ENCODE measurements at places on chromosomes 13 and 19.

DNA sequence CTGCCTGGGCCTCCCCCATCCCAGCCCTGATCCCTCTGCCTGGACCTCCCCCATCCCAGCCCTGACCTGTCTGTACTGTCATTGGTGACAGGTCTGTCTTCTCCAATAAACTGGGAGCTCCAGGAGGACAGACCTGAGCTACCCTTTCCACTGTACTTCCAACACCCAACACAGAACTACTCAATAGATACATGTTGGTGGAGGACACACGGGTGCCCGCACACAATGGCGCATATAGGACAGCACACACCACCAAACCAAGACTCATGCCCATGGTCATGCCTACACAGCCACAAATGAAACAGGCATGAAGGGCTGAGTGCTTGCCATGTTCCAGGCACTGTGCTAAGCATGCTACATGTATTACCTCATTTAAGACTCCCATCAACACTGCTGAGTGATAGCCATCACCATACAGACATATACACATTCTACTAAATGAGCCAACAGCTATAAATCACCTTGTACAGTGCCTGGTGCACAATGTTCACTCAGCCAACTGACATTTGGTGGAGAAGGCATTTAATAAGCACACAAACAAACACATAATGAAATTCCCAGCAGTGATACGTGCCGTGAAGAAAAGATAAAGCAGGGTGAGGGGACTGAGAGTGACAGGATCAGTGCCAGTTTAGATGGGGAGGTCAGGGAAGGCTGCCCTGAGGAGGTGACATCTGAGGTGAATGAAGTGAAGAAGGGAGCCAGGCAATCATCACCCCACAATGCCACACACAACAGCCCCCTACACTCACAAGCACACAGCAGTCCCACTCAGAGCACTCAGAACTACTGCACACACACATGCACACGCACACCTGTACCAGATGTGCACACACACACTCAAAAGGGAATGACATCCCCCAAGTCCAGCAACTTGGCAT lies 857 bp downstream of the POU2F2 start:
- no peak for DNase-seq

DNA sequence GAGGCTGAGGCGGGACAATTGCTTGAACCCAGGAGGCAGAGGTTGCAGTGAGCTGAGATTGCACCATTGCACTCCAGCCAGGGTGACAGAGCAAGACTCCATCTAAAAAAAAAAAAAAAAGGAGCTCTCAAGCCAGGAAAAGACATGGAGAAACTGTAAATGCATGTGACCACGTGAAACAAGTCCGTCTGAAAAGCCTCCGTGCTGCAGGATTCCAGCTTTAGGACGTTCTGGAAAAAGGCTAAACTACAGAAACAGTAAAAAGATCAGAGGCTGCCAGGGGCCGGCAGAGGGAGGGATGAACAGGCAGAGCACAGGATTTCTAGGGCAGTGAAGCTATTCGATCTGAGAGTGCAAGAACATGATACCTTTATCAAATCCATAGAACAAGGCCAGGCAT lies 40.7 kb upstream of the NDUFS7 start:
- DNase-seq: no peak

- DNase-seq: no peak
Observed at GRCh38 chr19:45790942-45791341, 1.7 kb downstream of the DMWD start.

DNA sequence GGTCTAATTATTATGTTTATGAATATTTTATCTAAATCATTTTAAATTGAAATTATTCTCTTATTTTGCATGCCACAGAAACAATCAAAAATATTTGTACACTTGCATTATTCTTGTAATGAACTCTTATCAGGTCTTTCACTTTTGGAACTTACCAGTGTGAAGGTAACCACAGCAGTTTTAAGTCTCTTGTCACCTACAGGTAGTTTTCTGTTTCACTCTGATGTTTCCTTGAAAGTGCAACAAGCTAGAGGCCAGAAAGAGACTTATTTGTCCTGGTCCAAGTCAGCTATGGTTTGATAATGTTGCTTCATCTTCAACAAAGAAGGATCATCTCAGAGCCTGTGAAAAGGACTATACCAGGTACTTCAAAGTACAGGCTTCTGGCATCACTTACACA lies 133.4 kb upstream of the NBEA start:
- DNase-seq: no peak

DNA sequence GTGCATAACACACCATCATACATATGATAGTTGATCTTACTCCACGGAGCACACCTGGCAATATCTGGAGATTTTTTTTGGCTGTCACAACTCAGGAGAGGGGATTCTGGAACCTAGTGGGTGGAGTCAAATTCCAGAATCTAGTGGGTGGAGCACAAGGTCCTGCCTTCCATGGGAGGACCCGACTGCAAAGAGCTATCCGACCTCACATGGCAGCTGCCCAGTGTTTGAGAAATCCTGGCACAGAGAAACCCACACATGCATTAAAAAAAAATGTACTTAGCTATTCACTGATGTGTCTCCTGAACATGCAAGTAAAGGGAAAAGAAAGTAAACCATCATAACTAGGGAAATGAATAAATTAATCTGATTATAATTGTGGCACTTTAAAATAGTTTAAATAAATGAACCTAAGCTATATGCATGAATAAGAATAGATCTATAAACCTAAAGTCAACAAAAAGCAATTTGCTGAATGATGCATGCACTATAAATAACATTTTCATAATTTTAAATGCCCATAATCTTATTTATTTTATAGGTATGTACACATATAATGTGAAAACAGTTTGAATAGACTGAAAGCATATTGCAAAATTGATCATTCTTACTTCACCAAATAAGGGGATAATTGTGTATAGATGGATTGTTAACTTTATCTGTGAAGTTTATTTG lies 300.3 kb downstream of the MYO16 start:
- DNase-seq: no peak

DNA sequence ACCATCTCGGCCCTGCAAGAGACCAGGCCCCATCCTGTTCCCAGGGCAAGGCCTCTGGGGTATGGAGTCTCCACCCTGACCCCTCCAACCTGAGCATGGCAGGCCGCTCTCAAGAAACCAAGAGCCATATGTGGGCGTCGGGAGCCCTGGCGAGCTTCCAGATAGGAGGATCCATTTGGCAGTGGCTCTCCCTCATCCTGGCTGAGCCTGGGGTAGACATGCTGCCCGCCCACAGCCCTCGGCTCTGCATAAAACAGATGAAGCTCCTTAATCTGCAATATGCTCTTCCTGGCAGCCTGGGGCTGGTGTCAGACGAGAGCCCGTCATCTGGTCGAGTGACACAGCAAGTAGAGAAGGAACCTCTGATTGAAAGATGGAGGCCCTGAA lies 6.1 kb downstream of the ATP13A1 start:
- DNase-seq: no peak

DNA sequence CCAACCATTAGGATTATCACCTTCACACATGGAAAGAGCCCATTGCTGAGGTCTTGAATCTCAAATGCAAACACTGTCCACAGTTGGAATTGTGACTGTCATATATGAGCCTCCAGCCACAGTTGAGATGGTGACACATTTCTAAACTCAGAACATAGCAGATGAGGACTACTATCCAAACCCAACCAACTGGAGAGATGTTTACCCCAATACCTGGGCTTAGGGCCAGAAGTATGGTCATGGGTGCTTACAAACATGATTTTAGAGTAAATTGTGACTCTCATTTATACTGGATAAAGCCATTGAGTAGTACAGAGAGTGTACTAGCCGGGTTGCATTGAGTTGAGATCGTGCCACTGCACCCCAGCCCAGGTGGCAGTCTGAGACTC lies 14.0 kb upstream of the ZNF681 start:
- no peak for DNase-seq

DNA sequence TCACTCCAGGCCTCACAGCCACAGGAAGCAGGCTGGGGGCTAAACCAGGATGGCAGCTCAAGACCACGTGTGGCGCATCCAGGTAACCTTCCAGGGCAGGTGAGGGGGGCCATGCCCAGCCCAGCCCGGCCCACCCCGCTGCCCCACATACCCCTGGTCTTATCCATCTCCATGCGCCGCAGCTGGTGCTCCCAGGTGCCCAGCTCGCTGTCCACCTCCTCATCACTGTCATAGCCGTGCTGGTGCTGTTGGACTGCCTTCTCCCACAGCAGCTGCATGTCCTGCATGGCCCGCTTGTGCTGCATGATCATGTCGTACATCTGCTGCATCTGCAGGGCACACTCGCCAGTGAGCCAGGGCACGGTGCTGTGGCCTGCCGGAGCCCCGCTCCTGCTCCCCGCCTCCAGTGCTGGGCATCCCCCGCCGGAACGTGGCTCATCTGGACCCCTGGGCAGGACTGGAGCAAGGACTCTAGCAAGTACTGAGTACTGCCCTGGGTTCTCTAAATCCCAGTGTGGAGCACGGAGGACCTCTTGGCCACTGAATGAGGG lies 6.0 kb upstream of the TM6SF2 start:
- no peak for DNase-seq

DNA sequence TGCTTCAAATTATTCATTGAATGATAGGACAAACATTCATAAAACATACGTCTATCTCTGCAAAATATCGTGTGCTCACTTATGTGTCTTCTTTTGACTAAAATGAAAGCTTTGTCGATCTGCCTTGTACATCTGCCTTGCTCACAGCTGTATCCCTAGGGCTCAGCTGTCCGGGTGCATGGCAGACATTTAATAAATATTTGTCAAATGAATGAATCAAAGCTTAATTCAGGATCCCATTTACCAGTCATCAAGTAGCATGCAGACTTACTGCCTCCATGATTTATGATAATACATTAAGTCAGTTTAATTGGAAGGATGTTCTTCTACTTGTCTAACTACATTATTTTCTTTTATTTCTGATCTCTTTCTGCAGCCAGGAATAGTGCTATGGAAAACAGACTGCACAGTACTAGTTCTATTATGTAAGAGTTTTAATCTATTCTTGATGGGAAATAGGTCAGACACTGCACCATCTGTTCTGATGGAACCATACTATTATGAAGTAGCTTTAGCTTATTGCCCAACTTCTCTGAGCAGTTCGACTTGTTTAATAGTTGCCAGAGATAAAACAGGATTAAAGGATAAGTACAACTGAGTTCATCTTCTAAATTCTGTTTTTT lies 13.2 kb downstream of the SLC46A3 start:
- DNase-seq: no peak

DNA sequence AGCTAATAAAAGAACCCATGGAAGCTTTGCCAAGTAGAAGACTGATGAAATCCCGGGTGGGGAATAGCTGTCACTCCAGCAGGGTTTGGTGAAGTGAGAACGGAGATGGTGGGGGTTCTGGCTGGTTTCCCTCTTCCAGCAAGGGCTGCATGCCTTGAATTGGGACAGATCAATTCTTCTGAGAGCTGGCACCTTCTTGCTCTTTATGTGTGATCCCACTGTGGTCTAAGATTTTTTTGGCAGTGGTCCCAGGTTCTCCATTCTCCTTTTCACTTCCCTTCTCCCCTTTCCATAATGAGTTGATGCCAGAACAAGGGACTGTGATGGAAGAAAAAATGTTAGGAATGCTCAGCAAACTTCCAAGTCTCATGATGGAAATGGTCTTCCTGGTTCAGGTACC lies 50.0 kb downstream of the TNFSF11 start:
- no peak for DNase-seq

DNA sequence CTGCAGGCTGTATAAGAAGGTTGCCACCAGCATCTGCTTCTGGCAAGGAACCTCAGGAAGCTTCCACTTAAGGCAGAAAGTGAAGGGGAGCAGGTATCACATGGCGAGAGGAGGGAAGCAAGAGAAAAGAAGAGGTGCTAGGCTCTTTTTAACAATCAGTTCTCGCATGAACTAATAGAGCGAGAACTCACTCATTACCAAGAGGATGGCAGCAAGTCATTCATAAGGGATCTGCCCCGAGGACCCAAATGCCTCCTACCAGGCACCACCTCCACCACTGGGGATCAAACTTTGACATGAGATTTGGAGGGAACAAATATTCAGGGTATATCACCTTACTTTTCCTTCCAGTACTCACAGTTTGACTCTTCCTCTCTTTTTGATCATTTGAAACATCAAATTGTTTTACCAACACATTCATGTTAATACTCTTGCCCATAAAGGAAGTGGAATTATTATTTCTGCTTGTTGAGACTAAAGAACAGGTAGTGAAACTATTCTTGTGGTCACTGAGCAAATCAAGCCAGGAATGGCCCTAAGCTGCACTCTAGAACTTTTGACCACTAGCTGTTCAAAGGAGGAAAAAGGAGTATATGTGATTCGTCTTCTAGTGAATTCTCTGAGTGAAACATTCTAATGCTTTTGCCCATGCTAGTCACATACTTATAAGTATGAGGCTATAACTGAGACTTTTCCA lies 45.0 kb downstream of the LACC1 start:
- no peak for DNase-seq

- DNase-seq: no peak
Observed at GRCh38 chr19:50501568-50502475, 9.2 kb downstream of the JOSD2 start.

DNA sequence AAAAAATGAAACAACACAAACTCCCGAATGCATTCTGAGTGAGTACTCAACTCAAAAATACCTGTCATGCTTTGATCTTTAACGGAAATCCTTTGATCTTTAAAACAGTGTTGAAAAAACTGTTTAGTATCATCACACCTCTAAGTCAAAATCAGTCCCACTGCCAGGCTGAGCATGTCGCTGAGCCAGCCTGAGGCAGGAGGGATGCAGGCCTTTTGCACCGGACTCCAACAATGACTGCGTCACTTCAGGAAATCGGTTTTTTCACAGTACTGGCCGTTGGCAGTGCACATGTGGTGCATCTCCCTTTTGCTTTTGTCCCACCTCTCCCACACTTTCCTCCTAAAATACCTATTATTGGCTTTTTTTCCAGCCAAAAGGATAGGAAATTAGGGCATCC lies 78.2 kb downstream of the SHISA2 start:
- DNase-seq: no peak
